Osteoblast (primary cell): ENCODE measurements at places on chromosomes 12 and 14. TPM values are rescaled to one million over a fixed set of nuclear protein-coding genes. Genes with fewer than 3 reads are reported as not detected.
A peak's percentile ranks its signal among the peaks of the same experiment; 100 is the strongest.

Gene SLC2A3
- 117 and 143 TPM in 2 replicates for total RNA-seq

Gene POTEG
- total RNA-seq, result 0.29 and 0.36 TPM in 2 replicates

DNA sequence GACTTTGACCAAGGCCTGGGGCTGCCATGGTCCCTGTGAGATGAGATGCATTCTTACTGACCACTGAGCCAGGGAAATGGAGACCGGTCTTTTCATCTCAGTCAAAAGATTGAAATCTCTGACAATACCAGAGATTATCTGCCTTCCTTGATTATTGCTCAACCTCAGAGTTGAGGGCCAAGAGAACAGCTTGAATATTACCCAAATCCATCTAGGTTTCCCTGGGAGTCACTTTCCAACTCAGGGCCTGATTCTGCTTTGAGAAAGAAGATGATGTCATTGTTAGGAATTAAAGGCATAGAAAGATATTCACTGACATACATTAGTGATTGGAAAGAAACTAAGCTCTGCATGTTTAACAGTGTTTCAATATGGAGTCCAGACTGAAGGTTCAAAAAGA is 515.9 kb upstream of the TBX3 start:
- DNase-seq, result no peak

Gene SUSD6
- 17.1 and 17.7 TPM in 2 replicates for total RNA-seq

DNA sequence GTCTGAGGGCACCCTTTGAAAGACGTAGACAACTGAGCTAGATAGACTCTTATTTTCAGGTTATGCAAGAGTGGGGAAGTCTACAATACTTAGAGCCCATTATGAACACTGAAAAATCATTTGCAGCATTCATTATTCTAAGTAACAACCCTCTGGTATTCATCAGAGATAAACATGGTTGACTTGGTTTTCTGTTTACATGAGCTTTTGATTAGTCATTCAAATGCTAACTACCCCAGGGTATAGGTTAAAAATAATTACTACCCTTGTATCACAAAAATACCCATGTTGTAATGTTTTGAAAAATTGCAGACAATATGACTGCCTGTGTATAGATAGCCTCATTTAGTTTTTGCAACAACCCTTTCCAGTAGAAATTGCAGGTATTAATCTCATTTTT is 78.5 kb downstream of the PPFIBP1 start:
- no peak for DNase-seq

DNA sequence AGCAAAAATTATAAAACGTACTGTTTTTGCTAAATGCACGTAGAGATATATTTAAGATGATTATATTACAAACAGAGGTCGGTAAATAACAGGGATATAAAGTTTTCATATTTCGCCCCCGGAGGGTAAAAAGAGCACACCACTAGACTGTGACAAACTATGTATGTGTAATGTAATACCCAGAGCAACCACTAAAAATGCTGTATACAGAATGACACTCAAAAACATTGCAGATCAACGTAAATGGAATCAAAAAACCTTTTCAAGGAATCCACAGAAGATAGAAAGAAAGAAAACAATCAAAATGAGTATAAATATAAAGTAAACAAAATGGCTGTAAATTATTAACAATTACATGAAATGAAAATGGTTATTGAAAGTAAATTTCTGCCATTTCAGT is 37.6 kb upstream of the PRB4 start:
- DNase-seq, result no peak

GRCh38 chr12:89192429-89192828 is 159.9 kb downstream of the DUSP6 start:
- no peak for DNase-seq

Gene SCN8A
- 24.5 and 26.4 TPM in 2 replicates for total RNA-seq

- no peak for DNase-seq
These were observed 8.1 kb downstream of the SHMT2 start for GRCh38 chr12:57237596-57237931.

Gene SPTSSA
- 10.5 and 11.8 TPM in 2 replicates for total RNA-seq

Gene PRKD1
- 21.8 and 28.6 TPM in 2 replicates for total RNA-seq

GRCh38 chr14:101928415-101928841 is 35.9 kb upstream of the DYNC1H1 start:
- no peak for DNase-seq

Gene FLRT2
- 39.1 and 46.3 TPM in 2 replicates for total RNA-seq

DNA sequence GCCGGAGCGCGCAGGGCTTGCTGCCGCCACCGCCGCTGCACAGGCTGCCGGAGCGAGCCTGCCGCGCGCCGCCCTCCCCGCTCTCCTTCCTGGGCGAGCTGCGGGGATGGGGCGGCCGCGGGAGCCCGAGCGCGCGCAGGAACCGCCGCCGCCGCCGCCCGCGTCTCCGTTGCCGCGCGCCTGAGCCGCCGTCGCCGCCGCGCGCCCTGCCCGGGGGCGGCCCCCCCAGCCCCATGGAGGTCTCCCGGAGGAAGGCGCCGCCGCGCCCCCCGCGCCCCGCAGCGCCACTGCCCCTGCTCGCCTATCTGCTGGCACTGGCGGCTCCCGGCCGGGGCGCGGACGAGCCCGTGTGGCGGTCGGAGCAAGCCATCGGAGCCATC is 352 bp downstream of the PLXNC1 start:
- peak; percentile 93 for DNase-seq

DNA sequence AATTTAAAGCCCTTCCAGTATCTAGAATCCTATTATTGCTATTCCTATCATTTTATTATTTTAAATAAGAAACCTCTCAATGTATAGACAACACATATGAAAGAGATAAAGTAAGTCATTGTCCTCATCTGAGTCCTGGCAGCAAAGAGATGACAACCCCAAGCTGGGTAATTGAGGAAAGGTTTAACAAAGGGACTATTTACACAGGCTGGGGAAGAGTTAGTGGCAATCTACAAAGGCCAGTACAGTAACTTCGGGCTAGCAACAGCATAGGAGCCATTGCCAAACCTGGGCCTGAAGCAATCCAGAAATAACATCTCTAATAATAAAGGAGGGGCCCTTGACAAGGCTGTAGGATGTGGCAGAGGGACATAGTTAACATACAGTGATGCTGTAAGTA is 11.2 kb downstream of the PDE6H start:
- no peak for DNase-seq

GRCh38 chr12:44653861-44654527 is 222.1 kb downstream of the NELL2 start:
- DNase-seq, result no peak

DNA sequence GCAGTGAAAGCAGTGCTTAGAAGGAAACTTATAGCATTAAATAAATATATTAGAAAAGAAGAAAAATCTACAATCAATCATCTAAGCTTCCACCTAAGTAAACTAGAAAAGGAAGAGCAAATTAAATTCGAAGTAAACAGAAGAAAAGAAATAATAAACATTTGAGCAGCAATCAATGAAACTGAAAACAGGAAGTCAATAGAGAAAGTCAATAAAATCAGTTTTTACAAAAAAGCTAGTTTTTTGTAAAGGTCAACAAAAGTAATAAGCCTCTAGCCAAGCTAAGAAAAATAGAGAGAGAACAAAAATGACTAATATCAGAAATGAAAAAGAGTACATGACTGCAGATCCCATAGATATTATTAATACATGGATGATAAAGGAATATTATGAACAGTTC is 34.2 kb upstream of the KTN1 start:
- DNase-seq, result no peak

- DNase-seq, result no peak
These were observed 63.3 kb downstream of the TBX5 start for GRCh38 chr12:114342656-114343055.

GRCh38 chr12:42162193-42162592 is 17.5 kb upstream of the GXYLT1 start:
- DNase-seq, result no peak

DNA sequence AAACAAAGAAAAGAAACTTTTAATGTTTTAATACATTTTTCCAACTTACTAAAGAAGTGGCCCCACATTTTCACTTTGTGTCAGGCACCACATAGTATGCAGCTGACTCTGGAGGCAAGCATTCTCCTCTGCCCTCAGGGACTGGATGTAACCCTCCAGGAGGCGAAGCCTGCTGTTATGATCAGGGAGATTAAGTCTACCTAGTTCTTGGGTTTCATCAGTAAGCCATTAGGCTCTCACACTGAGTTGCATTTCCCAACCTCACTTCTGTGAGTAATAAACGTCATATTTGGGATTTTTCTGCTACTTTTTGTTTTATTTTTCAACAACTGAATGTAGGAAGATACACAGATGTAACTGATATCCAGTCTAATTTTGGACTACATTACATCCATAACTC is 101.2 kb upstream of the LRFN5 start:
- DNase-seq, result no peak

DNA sequence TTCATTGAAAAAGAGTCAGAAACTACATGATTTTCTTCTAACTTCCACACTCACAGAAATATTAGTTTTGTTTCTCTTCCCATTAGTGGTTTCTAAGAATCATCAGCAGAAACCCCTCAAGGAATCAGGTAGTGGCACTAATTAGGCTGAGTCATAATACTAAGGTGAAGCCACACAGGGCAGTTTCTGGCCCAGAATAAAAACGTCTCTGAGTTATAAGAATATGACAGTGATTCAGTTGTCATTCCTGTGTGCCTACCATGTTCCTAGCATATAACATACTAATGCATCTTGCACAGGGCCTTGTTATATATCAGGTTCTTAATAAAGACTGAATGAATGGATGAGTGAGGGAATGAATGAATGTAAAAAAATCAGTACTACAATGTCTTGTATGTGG is 206.0 kb upstream of the PLEKHG7 start:
- DNase-seq, result no peak

DNA sequence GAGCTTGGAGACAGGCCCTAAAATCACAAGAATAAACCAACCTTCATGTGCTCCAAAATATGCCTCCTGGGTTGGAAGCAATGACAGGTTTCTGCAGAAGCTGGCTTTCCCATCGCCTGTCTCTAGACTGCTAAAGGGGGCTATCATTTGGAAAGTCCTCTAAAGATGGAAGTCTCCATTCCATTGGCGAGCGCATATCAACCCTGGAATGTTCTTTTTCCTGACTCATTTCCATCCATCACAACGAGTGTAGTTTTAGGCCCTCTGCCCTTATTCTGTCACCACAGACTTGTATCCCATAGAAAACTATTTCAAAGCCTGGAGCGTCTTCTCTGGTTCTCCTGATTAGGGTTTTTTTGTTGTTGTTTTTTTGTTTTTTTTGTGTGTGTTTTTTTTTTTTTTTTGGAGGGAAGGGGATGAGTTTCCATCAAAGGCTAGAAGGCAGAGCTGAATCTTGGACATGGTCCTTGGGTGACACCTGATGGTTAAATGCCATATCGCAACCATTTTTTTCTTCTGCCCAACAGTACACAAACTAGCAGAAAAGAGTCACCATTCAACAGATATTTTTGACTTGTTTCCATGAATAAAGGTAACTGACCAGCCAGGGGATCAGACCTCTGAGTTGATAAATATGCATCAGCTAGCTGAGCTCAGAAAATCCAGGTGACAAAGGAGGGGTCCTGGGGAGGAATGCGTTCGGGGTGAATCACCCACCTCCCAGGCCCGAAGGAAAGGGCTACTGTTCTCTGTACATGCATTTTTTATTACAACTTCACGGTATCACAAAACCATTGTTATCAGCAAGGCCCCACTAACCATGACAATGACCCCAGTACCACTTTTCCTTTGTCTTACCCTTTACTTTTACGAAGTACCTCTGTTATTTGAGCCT is 40.5 kb downstream of the KCNA5 start:
- DNase-seq, result peak; percentile 95

Gene FLVCR2
- 1.5 and 1.8 TPM in 2 replicates for total RNA-seq

GRCh38 chr12:53756300-53757100 is 4.7 kb upstream of the CISTR start:
- no peak for DNase-seq

DNA sequence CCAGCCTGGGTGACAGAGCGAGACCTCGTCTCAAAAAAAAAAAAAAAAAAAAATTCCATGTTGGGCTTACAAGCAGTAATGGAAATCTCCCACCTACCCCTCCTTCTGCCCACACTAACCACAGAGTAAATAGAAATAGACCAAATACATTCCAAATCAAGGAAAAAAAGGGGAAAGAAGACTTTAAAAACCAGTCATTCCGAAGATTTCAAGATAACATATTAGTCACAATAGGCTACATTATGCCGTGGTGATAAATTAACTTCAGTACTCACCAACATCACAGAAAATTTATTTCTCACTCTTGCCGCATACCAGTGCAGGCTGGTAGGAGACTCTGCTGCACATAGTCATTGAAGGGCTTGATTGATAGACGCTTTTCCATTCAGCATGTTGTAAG is 15.5 kb upstream of the ETV6 start:
- DNase-seq, result no peak

DNA sequence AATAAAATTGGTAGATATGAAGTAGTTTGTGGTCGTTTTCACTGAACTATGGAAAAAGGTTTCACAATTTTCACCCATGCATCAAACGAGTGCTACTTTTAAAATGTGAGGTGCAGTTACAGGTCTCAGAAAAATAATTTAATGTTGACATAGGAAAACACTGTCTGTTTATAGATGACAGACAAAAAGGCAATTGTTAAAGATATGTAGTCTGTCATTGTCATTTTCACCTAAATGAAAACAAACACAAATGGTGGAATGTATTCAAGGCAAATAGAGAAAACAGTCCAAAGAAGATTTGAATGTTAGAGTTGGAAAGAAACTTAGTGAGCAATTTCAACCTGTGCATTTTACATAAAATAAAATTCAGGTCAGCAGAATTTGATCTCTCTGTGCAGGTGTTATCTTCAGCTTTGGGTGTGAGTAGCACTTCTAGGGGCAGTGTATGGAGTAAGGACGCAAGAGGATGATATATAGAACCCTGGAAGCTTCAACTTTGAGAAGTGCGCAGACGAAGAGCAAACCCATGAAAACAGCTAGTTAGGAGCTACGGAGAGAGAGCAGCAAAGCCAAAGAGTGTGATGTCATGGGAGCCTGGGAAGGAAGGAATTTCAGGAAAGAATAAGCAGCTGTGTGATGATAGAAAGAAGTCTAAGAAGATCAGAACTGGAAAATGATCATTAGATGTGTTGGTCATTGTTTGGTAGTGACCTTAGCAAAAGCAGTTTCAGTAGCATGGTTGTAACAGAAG is 6.2 kb downstream of the RERG start:
- no peak for DNase-seq

Gene MYH6
- total RNA-seq, result under 0.01 TPM in 1 of 2 replicates, not detected in the other

DNA sequence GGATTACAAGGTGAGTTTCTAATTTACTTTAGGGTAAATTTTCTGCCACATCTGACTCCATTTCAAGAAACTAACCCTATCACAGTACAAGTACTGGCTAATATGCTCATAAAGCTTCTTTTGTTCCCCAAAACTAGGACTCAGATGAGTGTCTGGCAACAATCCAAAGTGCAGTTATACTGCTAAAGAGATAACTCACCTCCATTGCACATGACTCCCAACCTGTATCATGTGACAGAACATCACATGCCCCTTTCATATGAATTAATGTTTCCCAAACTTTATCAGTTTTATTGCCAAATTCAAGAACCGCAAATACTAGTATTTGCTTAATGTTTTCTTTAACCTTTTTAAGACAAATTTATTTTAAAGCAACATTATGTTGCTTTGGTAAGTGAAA is 3.9 kb upstream of the PPP1R12A start:
- DNase-seq, result no peak
